MG63 (cell line): ENCODE measurements at places on chromosomes 6 and 20. TPM values are rescaled to one million over a fixed set of nuclear protein-coding genes. Genes with fewer than 3 reads are reported as not detected.

The IYD gene
- total RNA-seq = 0.03 TPM in 1 of 2 replicates, not detected in the other

The NFKBIE gene
- total RNA-seq = 24.4 and 35.2 TPM in 2 replicates

The DEF6 gene
- 0.33 TPM in 1 of 2 replicates, not detected in the other for total RNA-seq

The RAET1L gene
- 1.4 TPM in 1 of 2 replicates, not detected in the other for total RNA-seq

The TNXB gene
- 0.44 and 3.6 TPM in 2 replicates for total RNA-seq

The ANKRD6 gene
- total RNA-seq = 0.27 and 7.1 TPM in 2 replicates

The C6orf132 gene
- total RNA-seq = 0.07 and 0.17 TPM in 2 replicates

The NOTCH4 gene
- total RNA-seq = 0.25 TPM in 1 of 2 replicates, not detected in the other

The SLC12A5 gene
- 0.15 and 0.72 TPM in 2 replicates for total RNA-seq

The DLK2 gene
- 1.5 TPM in 1 of 2 replicates, not detected in the other for total RNA-seq

The CDKAL1 gene
- total RNA-seq = 6.5 and 7.2 TPM in 2 replicates

The SIRPD gene
- not detected in 2 replicates for total RNA-seq

The TGM3 gene
- not detected in 2 replicates for total RNA-seq

The CASS4 gene
- total RNA-seq = 0.07 and 0.25 TPM in 2 replicates

The TFAP2D gene
- not detected in 2 replicates for total RNA-seq

The HFE gene
- total RNA-seq = 7.7 and 9.1 TPM in 2 replicates

The NTSR1 gene
- 0.40 TPM in 1 of 2 replicates, not detected in the other for total RNA-seq

The PGC gene
- not detected in 2 replicates for total RNA-seq

The LSM14B gene
- 59.2 and 81.7 TPM in 2 replicates for total RNA-seq

The POM121L2 gene
- total RNA-seq = not detected in 2 replicates

The ADNP gene
- total RNA-seq = 11.6 and 13.8 TPM in 2 replicates

The C20orf204 gene
- total RNA-seq = 0.95 and 1.3 TPM in 2 replicates

The C6orf141 gene
- 0.63 and 1.1 TPM in 2 replicates for total RNA-seq

The UBD gene
- total RNA-seq = not detected in 2 replicates

The PIGT gene
- 35.6 and 66.5 TPM in 2 replicates for total RNA-seq

The BPIFB4 gene
- total RNA-seq = not detected in 2 replicates

The GSTA3 gene
- not detected in 2 replicates for total RNA-seq

The DEFB123 gene
- total RNA-seq = not detected in 2 replicates

The ACTR5 gene
- total RNA-seq = 9.8 and 16.4 TPM in 2 replicates

The RSPO3 gene
- not detected in 2 replicates for total RNA-seq

The TFAP2A gene
- total RNA-seq = 9.5 and 14.8 TPM in 2 replicates

The LY86 gene
- total RNA-seq = not detected in 2 replicates

The SLC35D3 gene
- total RNA-seq = not detected in 2 replicates

The LAMA4 gene
- 13.0 and 52.1 TPM in 2 replicates for total RNA-seq

The TP53TG5 gene
- not detected in 2 replicates for total RNA-seq

The RPL7L1 gene
- 73.0 and 90.1 TPM in 2 replicates for total RNA-seq

The OR12D1 gene
- total RNA-seq = not detected in 2 replicates

The TBC1D32 gene
- total RNA-seq = 3.1 and 10.7 TPM in 2 replicates

The HRH3 gene
- not detected in 2 replicates for total RNA-seq

The HLA-G gene
- not detected in 2 replicates for total RNA-seq
